ENCODE measurements at places on chromosomes 1 and 21.

DNA sequence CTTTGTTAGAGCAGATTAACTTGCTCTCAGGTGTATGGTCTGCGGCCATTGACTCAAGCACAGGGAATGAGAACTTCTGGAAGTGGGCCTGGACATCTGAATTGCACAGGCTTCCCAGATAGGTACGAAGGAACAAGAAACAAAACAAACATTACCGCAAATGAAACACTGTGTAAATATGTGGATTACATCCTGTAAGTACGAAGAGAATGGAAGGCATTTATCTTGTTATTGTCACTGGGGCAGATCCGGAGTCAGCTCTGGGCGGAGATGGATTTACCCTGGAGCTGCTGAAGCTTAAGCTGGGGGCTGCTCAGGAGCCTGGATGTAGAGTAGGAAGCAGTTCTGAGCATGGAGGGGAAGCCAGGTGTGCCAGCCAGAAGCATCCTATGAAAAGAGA, 6.8 kb downstream of the HES2 start:
- no peak overlapping the region for H3K4me3 ChIP-seq
- no peak overlapping the region for H3K27ac ChIP-seq
- H3K36me3 ChIP-seq, result no peaks in the 10 kb centered on the region
- no peaks in the 10 kb centered on the region for H3K4me1 ChIP-seq

DNA sequence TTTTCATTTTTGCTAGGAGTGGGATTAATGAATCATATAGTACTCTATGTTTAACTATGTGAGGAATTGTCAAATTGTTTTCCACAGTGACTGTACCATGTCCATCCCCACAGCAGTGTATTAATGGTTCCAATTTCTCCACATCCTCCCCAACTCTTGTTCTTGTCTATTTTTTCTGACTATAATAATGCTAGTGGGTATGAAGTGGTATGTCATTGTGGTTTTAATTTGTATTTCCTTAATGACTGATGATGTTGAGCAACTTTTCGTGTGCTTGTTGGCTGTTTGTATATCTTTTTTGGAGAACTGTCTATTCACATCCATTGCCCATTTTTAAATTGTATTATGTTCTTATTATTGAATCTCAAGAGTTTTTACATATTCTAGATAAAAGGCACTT, 10.0 kb upstream of the KPRP start:
- DNase-seq, result no peak
- H3K27ac ChIP-seq, result no peak overlapping the region
- no peak overlapping the region for H3K4me3 ChIP-seq
- no peaks in the 10 kb centered on the region for H3K4me1 ChIP-seq
- H3K27me3 ChIP-seq, result no peaks in the 10 kb centered on the region

- H3K4me3 ChIP-seq, result no peak overlapping the region
- H3K4me1 ChIP-seq, result no peaks in the 10 kb centered on the region
- no peak overlapping the region for H3K27ac ChIP-seq
- no peak for DNase-seq
- no peaks in the 10 kb centered on the region for H3K36me3 ChIP-seq
These were observed 37.3 kb downstream of the MACO1 start for GRCh38 chr1:25468033-25468432.

DNA sequence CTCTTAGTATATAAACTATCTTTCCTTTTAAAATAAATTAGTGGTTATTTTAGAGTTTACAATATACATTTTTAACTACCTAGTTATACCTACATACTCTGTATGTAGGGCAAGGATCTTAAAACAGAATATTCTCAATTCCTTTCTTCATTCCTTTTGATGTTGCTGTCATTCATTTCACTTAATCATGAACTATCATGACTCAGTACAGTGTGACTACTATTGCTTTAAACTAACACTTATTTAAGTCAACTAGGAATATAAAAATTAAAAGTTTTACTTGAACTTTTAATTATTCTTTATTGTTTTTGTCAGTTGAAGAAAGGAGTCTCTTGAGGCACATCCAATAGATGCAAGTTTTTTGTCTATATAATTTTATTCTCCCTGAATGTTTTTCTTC, 726.4 kb downstream of the BRINP3 start:
- no peak overlapping the region for H3K27ac ChIP-seq
- H3K36me3 ChIP-seq, result no peaks in the 10 kb centered on the region
- H3K4me3 ChIP-seq, result no peak overlapping the region
- no peak for DNase-seq
- H3K27me3 ChIP-seq, result no peaks in the 10 kb centered on the region

DNA sequence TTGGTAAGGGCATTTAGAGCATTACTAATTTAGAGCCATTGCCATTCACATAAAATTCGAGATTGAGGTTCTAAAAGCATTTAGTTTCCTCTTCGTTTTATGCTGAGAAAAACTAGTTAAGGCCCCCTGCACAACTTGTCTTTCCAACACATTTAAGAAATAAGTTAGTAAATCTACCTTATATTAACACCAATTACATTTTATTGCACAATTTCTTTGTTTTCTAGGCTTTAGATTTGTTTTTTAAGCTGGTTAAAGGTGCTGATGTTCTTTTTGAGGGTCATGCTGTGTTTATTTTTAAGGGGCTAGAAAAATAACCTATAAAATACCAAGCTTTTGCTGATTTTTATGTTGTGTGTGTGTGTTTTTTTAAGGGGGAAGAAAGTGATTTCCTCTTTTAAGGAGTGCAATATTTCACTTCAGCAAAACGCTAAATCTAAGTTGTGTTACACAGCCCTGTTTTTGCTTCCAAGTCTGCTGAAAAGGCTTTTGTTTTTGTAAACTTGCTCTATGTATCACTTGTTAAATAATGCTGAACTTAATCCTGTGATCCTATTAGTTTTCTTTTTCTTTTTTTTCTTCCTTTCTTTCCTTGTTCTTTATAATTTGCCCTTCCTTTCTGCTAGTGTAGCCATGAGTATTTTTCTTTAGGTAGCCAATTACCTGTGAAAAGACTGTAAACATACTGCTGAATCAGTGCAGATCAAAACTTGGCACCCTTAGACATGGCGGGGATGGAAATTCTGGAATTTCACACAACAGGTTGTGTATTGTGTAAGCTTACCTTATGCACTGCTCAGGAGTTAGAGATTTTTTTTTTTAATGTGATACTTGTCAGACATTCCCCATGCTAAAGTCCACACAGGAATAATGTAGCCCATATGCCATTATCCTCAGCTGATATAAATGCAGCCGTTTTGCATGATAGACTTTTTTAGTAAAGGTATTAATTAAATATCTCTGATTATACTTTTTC, 1.5 kb downstream of the CEPT1 start:
- no peaks in the 10 kb centered on the region for H3K4me1 ChIP-seq
- H3K4me3 ChIP-seq, result peak overlapping the region; percentile 91
- no peaks in the 10 kb centered on the region for H3K36me3 ChIP-seq
- DNase-seq, result no peak
- no peak overlapping the region for H3K27ac ChIP-seq

DNA sequence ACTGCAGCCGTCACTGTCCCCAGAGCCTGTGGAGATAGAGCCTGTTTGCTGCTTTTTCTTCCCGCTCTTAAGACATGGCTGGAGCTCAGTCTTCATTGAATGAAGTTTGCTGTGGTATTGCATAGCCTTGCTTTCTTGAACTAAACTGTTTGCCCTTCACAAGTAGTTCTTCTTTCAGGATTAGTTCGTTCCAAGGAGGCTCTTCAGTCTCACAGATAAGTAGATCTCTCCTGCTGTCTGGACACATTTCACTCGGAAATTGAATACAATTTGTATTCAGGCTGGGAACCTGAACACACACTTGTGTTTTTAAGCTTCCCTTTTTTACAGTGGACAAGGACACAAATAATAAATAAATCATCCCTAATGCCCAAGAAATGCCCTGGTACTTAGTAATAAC, 34.7 kb downstream of the IFNAR1 start:
- peak overlapping the region; percentile 75 for H3K27ac ChIP-seq
- H3K4me1 ChIP-seq, result peaks cover 13% of the 10 kb centered on the region
- H3K4me3 ChIP-seq, result no peak overlapping the region
- no peak for DNase-seq
- no peaks in the 10 kb centered on the region for H3K36me3 ChIP-seq

GRCh38 chr21:45451771-45452182, 46.8 kb downstream of the COL18A1 start:
- H3K4me3 ChIP-seq, result no peak overlapping the region
- peaks cover 6% of the 10 kb centered on the region for H3K4me1 ChIP-seq
- DNase-seq, result no peak

GRCh38 chr21:42666925-42667324, 13.5 kb downstream of the PDE9A start:
- peaks cover 5% of the 10 kb centered on the region for H3K4me1 ChIP-seq
- H3K4me3 ChIP-seq, result no peak overlapping the region
- H3K27me3 ChIP-seq, result no peaks in the 10 kb centered on the region
- no peaks in the 10 kb centered on the region for H3K36me3 ChIP-seq

DNA sequence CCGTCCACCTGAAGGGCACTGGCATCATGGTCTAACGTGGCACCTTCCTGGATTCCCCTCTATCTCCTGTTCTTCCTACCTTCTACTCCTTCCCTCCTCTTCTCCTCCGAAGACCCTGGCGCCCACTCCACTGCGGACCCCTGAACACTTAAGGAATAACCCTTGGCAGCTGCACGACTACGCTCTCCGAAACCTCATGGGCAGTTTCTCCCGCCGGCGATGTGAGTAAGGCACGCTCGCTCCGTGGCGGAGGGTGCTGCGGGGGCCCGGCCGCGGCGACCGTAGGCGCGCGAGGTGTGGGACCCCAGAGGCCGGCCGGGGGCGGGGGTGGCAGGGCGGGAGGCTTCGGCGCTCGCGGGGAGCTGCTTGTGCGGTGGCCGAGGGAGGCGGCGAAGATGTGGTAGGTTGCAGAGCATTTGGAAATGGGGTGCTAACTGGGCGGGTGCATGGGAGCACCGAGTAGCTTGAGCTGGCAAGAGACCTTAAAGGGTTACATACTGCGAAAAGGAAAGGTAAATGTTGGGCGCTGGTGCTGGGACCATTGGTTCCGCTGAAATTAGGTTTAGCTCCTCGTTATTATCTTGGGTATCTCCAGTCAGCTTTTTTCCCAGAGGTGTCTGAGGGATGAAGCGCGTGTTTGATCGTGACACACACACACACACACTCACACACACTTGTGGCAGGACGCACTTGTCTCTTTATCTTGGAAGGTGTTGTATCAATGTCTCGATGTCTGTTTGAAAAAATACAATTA, 876 bp downstream of the LRRC7 start:
- H3K27ac ChIP-seq, result no peak overlapping the region
- DNase-seq, result no peak
- H3K36me3 ChIP-seq, result no peaks in the 10 kb centered on the region
- peak overlapping the region; percentile 18 for H3K4me3 ChIP-seq
- no peaks in the 10 kb centered on the region for H3K27me3 ChIP-seq
- H3K4me1 ChIP-seq, result peaks cover 5% of the 10 kb centered on the region

- H3K27ac ChIP-seq, result no peak overlapping the region
- DNase-seq, result no peak
- H3K36me3 ChIP-seq, result no peaks in the 10 kb centered on the region
- no peaks in the 10 kb centered on the region for H3K27me3 ChIP-seq
- peaks cover 10% of the 10 kb centered on the region for H3K4me1 ChIP-seq
These were observed 77.9 kb downstream of the LAMC1 start for GRCh38 chr1:183101081-183101480.

DNA sequence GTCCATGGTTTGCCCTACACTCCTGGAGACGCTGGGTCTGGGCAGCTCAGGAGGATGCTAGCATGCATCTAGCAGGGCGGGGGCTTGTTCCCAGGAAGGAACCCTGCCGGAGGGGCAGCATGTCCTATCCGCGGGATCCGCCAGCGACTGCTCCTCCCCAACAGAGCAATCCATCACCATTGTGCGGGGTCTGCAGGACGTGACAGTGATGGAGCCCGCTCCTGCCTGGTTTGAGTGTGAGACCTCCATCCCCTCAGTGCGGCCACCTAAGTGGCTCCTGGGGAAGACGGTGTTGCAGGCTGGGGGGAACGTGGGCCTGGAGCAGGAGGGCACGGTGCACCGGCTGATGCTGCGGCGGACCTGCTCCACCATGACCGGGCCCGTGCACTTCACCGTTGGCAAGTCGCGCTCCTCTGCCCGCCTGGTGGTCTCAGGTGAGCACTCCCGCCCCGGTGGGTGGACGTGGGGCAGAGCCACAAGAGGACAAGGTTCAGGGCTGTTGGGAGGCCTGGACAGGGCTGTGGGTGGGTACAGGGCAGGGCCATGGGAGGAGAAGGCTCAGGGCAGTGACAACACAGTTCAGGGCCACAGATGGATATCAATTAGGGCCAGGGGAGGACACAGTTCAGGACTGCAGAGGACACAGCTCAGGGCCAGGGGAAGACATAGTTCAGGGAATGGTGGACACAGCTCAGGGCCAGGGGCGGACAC, 71.3 kb downstream of the OBSCN start:
- H3K4me3 ChIP-seq, result no peak overlapping the region
- H3K4me1 ChIP-seq, result no peaks in the 10 kb centered on the region
- H3K36me3 ChIP-seq, result no peaks in the 10 kb centered on the region
- H3K27me3 ChIP-seq, result no peaks in the 10 kb centered on the region
- H3K27ac ChIP-seq, result no peak overlapping the region

DNA sequence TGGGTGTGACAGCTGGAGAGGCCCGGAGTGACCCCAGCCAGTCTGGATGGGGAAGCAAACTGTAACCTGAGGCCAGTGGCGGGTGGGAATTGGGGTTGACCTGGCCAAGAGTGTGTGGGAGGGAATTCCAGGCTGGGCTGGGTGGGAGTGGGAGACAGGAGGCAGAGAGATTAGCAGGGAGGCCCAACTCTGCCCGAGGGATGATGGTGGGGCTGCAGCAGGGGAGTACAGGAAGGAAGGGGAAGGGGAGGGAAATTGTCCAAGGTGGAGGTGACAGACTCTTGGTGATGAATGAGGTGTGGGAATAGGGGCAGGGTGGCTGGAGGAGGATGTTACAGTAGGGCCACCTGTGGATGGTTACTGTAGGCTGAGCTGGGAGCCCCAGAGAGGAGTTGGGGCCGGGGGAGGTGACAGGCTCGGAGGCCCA, 40.4 kb downstream of the HUNK start:
- no peaks in the 10 kb centered on the region for H3K4me1 ChIP-seq
- H3K4me3 ChIP-seq, result no peak overlapping the region
- no peak for DNase-seq
- no peaks in the 10 kb centered on the region for H3K27me3 ChIP-seq
- no peaks in the 10 kb centered on the region for H3K36me3 ChIP-seq
- H3K27ac ChIP-seq, result no peak overlapping the region

- no peak overlapping the region for H3K4me3 ChIP-seq
- H3K4me1 ChIP-seq, result no peaks in the 10 kb centered on the region
- no peaks in the 10 kb centered on the region for H3K36me3 ChIP-seq
- H3K27me3 ChIP-seq, result no peaks in the 10 kb centered on the region
- no peak overlapping the region for H3K27ac ChIP-seq
These were observed 396.3 kb downstream of the SETD4 start for GRCh38 chr21:35663856-35664606.

DNA sequence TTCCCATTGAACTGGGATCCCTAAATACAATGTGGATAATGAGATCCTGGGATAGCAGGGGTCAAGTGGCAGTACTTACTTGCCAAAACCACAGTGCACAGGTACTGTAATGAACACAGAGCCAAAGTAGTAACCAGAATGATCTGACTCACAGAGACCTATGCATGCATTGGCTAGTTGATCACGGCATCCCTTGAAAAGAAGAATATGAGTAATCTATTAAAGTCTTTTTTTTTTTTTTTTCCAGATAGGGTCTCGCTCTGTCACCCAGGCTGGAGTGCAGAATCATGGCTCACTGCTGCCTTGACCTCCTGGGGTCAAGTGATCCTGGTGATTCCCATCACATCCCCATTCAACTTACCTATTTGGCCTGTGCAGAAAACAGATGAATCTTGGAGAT, 29.4 kb upstream of the EIF4G3 start:
- H3K27ac ChIP-seq, result no peak overlapping the region
- no peak for DNase-seq
- H3K4me1 ChIP-seq, result no peaks in the 10 kb centered on the region
- H3K36me3 ChIP-seq, result no peaks in the 10 kb centered on the region
- H3K4me3 ChIP-seq, result no peak overlapping the region

- H3K36me3 ChIP-seq, result no peaks in the 10 kb centered on the region
- H3K4me1 ChIP-seq, result no peaks in the 10 kb centered on the region
- no peak for DNase-seq
- H3K27me3 ChIP-seq, result no peaks in the 10 kb centered on the region
- H3K27ac ChIP-seq, result peak overlapping the region; percentile 0
These were observed 55.9 kb downstream of the LEPR start for GRCh38 chr1:65476327-65476726.

Data from uterus (tissue), 4 donors.